ENCODE measurements at places on chromosomes 5 and 9. TPM values are rescaled to one million over a fixed set of nuclear protein-coding genes. Genes with fewer than 3 reads are reported as not detected.
A peak's percentile ranks its signal among the peaks of the same experiment; 100 is the strongest.

Gene PCDHGA12
- 13.7 TPM for total RNA-seq

Gene NRG2
- total RNA-seq: 0.51 TPM

Gene GARIN3
- total RNA-seq: not detected

Gene ARHGEF28
- 34.3 TPM for total RNA-seq

Gene MARCOL
- not detected for total RNA-seq

Gene IFNA21
- total RNA-seq: not detected

DNA sequence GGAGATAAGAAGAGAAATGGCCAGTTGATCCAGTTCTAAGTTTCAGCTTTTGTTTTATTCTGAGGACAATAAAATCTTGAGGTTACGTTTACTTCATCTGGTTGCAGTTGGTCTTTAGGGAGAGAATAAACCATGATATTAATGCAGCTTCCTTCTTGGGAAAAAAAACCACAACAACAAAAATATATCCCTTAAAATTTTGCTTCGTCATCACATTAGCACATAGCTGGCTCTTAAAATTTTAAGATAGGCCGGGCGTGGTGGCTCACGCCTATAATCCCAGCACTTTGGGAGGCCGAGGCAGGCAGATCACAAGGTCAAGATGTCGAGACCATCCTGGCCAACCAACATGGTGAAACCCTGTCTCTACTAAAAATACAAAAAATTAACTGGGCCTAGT, 86.4 kb downstream of the EQTN start:
- DNase-seq: no peak

- DNase-seq: no peak
Observed at GRCh38 chr5:169917500-169917899, 62.8 kb downstream of the INSYN2B start.

GRCh38 chr5:116970318-116970717, 395.7 kb upstream of the SEMA6A start:
- DNase-seq: no peak

GRCh38 chr5:87997662-87998061, 271.0 kb downstream of the TMEM161B start:
- DNase-seq: no peak

GRCh38 chr5:146165460-146165859, 17.0 kb downstream of the LARS1 start:
- DNase-seq: no peak

DNA sequence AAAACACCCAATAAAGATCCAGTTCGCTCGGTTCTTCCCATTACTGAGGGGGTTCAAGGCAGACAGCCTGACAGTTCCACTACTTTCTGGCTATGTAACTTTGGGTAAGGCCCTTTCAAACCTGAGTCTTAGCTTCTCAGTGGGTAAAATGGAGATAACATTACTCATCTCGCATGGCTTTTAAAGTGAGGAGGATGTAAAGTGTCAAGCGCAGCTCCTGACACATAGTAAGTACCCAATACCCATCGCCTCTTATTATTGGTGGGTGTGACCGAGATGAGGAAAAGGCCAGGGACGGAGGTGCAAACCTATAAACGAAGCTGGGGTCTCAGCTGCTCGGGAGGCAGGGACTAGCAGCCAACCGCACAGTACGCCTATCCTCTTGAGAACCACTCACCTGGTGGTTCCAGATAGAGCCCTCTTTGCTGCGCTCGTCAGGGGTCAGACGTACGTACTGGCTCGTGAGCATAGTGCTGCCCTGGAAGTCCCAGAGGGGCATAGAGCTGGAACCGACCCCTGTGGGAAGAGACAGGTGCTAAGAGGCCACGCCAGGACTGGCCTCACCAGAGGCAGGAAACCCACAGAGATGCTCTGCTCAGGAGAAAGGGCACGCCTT, 584 bp downstream of the LMAN2 start:
- DNase-seq: peak; percentile 2

GRCh38 chr9:77999231-77999631, 32.4 kb downstream of the GNAQ start:
- peak; percentile 63 for DNase-seq

- DNase-seq: peak; percentile 54
Observed at GRCh38 chr5:80959768-80960442, at the start of gene RASGRF2. Gene RASGRF2 (plus strand): TSS chr5:80960363. CDS start chr5:80960739, 376 bp downstream.
